Aorta (tissue), 5 donors: ENCODE measurements at places on chromosomes 1 and 21.
A peak's percentile ranks its signal among the peaks of the same experiment; 100 is the strongest.

DNA sequence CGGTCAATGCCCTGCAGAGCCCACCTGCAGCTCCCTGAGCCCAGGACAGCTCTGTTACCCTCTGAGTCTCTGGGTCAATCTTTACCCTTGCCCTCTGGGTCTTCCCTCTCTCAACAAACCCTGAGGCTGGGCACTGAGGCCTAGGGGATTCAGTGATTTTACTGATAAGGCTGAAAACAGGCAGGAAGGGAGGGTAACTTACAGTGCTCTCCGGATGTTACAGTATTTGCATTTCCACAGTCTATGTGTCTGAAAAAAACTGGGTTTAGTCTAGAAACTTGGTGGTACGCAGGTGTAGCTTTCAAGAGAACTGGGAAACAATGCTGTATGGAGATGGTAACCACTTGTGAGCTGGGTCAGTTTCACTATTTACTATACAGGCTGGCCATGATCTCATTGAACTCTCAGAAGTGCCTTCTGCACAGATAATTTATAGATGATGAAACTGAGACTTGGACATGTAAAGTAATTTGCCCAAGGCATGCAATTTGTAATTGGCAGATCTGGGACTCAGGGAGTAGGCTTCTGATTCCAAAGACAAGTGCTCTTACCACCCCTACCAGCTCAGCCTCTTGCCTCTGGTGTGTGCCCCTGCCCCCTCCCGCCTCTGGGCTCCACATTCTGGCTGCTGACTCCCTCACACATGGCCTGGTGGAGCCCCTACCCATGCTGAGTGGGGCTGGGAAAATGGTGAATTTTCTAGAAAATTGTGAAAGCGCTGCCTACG lies 48.8 kb downstream of the TENT5C start:
- DNase-seq, result no peak

DNA sequence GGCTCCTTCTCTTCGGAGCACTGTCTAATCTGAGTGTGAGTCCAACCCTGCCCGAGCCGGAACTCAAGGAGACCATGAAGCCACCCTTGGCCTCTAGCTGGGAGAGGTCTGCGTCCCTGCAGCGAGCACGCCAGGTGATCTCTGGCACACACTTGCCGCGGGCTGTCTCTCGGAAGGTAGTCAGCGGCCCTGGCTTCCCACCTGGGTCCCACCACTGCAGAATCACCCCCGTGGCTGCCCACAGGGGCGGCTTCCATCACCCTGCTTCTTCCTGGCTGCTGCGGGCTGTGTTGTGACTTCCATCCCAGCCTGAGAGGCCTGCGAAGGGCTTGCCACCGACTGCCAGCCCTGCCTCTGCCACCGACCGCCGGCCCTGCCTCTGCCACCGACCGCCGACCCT lies 17.0 kb downstream of the FAAP20 start:
- DNase-seq, result no peak

GRCh38 chr1:119139403-119139802 lies 1.1 kb downstream of the WARS2 start:
- no peak for DNase-seq

DNA sequence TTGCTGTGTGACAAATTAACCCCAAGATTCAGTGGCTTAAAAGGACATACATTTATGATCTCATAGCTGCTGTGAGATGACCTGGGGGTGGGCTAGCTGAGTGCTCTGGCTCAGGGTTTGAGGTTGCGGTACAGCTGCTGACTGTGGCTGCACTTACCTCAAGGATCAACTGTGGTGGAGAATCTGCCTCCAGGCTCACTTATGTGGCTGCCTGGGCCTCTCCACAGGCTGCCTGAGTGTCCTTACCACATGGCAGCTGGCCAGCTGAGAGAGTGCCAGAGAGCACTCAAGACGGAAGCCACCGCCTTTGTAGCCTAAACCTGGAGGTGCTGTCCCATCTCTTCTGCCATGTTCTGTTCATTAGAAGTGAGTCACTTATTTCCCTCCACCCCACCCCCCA lies 5.7 kb downstream of the LRRC71 start:
- DNase-seq, result peak; percentile 75

DNA sequence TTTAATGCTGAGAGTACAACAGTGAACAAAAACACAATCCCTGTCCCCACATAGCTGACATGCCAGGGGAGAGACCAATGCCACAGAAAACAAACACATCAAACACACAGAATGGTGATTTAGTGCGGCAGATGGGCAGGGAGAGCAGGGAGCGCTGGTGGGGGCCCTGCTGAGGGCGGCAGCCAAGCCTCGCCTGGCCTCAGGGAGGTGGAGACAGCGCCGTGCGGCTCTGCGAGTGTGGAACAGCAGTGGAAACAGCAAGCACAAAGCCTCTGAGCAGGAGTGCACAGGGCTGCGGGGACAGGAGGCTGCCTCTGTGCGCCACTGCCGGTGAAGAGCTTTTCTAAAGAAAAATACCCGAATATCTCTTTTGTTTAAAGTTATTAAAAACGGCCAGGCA lies 17.0 kb downstream of the MCM3AP start:
- no peak for DNase-seq

DNA sequence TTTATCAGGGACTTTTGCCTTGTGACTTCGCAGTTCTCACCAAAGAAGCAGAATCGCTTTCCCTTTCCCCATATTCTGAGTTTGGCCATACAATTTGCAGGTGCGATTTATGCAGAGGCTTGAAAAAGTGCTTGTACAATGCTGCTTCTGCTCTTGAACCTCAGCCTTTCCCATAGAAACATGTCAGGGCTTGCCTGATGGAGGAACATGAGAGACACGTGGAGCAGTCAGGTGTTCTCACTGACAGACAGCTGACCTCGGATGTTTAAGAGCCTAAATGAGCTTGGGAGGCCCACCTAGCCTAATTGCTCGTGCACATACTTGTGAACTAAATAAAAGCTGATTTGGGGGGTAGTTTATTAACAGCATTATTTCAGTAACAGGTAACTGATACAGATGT lies 290.0 kb downstream of the S1PR1 start:
- no peak for DNase-seq

GRCh38 chr1:38991638-38992411 lies 749 bp downstream of the AKIRIN1 start:
- DNase-seq, result peak; percentile 78

GRCh38 chr1:100023482-100023881 lies 53.7 kb downstream of the SLC35A3 start:
- DNase-seq, result no peak

DNA sequence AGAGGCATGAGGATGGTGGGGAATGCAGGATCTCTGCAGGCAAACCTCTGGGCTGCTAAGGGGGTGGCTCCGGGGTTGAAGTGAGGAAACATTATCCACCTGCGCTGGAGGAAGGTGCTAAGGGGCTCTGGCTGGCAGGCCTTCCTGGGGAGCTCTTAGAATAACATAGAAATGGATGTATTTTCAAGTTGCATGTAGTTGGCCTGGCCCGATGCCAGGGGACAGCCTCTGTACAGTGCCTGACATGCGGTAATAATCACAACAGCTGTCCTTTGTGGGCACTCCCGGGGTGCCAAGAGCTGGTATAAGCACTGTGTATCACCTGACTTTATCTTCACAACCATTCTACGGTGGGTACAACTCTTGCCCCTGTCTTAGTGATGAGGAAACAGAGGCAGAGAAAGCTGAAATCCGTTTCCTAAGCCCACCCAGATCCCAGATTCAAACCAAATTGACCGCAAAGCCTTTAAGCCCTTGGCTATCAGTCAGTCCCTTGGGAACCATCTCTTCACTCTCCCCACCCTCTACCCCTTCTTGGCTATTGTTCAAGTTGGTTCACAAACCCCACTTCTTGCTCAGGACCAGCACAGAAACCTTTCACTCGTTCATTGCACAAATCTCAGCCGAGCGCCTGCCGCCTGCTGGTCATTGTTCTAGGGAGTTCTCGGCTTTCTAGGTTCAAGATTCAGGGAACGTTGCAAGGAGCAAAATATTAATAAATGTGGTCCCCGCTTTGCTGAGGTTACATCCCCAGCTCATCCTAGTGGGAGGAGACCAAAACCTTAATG lies 30.9 kb downstream of the PADI4 start:
- peak; percentile 48 for DNase-seq

GRCh38 chr1:235679005-235679404 lies 29.4 kb upstream of the GNG4 start:
- DNase-seq, result no peak

- DNase-seq, result no peak
Measured at GRCh38 chr21:21101911-21102310, 103.7 kb downstream of the NCAM2 start.

DNA sequence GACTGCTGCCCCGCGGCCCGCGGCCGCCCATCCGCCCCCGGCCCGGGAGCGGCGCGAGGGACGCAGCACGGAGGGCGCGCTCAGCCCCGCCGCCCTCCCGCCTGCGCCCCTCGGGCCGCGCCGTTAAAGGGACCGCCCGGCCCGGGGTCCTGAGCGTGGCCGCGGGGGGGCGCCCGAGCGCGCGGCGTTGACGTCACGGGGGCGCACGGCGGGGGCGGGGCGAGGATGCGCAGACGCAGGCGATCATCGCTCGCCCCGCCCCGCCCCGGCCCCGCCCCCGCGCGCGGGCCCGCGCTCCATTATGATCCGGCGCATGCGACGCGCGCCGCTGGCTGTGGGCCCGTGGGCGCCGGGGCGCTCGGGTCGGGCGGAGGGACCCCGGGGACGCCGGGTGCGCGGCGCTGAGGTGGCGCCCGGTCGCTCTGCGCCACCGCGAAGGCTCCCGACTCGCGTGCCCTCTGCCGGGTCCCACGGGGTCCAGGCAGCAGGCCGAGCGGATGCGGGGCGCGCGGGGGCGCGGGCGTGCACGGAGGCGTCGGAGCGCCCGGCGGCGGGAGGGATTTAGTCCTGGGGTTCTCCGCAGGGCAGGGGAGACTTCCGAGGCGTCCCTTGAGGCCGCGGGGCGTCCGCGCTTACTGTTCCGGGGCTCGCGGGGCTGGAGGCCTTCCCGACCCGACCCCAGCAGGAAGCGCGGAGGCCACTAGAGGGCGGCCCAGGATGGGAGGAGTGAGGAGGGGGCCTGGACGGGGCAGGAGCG lies at the start of gene DVL1:
DVL1 (minus strand) TSS at position 163 of the 757 bp plus-strand sequence. CDS start 353 bp downstream, outside the sequence.
- DNase-seq, result peak; percentile 92

DNA sequence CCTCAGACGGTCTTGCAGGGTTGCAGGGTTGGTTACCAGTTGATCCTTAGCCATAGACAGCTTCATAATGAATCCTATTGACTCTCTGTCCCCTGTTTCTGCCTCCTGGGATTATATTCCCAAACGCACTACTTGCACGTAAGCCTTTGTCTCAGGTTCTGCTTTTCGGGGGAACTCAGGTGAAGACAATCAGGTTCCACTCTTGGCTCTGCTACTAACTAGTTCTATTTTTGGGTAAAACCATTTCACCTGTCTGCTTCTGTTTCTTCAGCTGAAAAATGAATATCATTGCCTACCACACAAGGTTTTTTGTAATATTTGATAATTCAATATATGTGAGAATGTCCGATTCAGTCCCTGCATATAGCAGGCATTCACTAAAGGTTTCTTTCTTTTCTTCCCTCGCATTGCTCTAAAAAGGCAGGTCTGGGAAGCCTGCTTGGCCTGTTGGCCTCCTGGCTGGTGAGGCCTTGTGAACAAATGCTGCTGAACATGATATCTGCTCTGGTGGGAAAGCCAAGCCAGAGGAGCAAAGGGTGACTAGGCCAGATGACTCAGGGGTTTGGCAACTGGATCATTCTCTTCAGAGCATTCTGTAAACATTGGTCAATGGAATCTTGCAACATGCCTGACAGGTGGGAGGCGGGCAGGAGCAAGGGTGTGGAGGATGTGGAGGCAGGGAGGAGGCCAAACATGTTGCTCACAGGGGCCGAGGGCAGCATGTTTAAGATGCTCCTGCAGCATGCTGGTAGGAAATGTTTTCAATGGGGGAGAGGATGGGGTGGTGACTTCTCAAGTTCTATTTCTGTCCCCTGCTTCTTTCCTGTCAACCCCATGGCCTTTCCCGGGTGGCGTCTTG lies 23.8 kb downstream of the IER5 start:
- peak; percentile 88 for DNase-seq

- DNase-seq, result no peak
Measured at GRCh38 chr1:84386716-84387479, 11.4 kb upstream of the DNASE2B start.

DNA sequence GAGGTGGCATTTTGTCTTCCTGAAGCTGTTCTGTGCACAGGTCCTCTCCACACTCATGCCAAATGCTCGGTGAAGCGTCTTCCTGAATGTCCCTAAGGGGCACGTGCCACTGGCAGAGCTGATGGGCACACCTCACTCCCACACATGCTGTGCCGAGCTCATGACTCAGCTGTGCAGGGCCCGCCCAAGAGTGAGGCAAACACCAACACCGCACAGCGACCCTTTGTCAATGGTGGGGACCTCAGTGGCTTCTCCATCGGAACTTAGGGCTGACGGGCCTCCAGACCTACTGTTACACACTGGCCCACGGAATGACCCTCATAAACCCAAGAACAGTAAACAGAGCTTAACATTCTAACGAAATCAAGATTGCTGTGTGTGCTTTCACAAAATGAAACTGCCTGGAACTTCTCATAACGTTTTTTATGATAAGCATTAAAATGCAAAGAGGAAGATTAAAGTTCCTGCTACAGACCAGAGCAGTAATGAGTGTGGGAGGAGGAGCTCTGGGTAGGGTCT lies 89.3 kb downstream of the SIM2 start:
- DNase-seq, result no peak

- no peak for DNase-seq
Measured at GRCh38 chr1:93288558-93288957, 57.1 kb upstream of the DR1 start.

- no peak for DNase-seq
Measured at GRCh38 chr1:13646521-13646920, 53.5 kb upstream of the PRDM2 start.

- DNase-seq, result no peak
Measured at GRCh38 chr1:212488436-212489283, 55.9 kb downstream of the NENF start.

- DNase-seq, result no peak
Measured at GRCh38 chr21:38505654-38506523, 7.6 kb upstream of the ERG start.

DNA sequence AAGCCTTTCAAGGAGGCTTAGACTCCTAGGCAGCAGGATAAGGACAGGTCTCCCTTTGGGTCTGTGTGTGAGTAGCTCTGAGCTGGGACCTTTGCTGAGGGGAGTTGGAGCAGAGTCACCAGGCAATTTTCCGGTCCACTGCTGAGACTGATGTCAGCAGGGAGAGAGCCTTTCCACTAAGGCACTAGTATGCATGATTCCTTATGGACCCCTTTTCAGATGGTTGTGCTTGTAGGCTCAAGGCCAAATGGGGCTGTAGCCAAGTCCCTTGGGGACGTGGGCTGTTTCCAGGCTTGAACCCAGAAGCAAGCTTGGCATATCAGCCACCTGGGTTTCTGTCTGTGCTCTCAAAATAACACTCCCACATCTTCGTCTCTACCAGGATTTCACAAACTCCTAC lies 73.0 kb downstream of the CCDC18 start:
- DNase-seq, result no peak
